ENCODE measurements at places on chromosomes 7 and 10.

DNA sequence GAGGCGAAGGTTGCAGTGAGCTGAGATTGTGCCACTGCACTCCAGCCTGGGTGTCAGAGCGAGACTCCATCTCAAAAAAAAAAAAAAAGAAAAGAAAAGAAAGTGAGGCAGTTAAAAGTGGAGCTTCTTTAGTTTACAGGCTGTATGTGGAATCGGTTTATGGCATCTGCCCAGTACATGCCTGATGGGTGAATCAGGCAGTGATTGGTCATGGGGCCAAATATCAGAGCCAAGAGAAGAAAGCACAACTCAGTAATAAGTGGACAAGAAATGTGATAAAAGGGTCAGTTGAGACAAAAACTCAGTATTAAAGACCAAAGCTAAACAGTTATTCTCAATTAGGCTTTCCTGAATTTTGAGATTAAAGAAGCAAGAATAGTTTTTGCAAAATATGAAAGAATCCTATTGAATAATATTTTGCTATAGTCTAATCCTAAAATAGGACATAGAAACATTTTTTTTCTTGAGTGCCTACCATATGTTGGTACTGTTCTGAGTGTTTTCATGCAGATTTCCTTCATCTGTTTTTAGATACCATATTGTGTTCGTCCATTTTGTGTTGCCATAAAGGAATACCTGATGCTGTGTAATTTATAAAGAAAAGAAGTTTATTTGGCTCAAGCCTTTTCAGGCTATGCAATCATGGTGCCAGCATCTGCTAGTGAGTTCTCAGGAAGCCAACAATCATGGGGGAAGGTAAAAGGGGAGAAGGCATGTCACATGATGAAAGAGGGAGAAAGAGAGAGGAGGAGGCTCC lies 14.4 kb downstream of the CDC14C start:
- no peak for DNase-seq

DNA sequence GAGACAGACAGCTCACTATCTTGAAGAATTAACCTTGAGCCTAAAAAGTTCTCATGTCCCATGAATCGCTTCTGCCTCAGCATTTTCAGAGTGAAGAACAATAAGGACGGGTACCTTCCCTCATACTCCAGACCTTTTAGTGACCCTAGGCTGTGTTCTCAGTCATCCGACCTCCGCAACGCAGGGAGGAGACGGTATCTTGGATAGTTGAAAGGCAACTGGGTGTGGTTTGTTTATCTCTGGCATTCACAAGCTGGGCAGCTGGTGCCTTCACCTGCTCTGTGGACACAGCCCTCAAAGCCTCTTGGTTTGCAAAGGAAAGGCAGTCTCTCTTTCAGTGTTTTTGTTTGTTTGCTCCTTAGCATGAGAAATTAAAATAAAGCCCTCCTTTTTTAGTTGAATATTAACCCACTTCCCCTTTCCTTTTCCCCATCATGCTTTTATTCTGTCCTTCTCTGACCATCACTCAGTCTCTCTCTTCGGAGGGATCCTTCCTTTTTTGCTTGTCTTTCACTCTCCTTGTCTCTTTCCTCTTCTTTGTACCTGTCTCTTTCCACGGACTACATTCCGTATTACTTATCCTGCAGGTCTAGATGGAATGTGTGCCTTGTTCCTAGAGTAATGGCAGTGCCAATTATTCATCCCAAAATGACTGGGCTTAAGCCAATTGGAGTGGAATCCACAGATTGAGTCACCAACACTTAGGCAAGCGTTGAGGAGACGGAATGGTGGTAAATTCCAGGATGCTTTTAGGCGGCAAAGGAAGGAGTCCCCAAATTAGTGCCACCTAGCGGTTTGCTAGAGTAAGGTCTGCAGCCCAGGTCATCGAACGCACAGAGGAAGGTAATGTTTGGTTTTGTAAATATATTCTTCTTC lies 45.8 kb downstream of the PRR15 start:
- no peak for DNase-seq

DNA sequence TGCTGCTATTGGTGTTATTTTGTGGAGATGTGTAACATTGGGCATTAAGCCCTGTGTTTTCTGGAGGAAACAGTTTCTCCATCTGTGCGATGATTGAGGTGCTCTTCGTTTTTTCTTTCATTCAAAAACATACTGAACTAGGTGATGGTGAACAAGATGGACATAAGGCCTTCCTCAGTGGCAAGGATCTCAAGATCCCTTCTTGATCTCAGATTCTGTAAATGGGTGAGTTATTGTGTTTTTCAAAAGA lies 759 bp upstream of the ELAPOR2 start:
- no peak for DNase-seq

- no peak for DNase-seq
Measured at GRCh38 chr7:54985426-54986330, 33.1 kb upstream of the EGFR start.

GRCh38 chr7:7773334-7774309 lies 55.2 kb upstream of the RPA3 start:
- DNase-seq, result no peak

DNA sequence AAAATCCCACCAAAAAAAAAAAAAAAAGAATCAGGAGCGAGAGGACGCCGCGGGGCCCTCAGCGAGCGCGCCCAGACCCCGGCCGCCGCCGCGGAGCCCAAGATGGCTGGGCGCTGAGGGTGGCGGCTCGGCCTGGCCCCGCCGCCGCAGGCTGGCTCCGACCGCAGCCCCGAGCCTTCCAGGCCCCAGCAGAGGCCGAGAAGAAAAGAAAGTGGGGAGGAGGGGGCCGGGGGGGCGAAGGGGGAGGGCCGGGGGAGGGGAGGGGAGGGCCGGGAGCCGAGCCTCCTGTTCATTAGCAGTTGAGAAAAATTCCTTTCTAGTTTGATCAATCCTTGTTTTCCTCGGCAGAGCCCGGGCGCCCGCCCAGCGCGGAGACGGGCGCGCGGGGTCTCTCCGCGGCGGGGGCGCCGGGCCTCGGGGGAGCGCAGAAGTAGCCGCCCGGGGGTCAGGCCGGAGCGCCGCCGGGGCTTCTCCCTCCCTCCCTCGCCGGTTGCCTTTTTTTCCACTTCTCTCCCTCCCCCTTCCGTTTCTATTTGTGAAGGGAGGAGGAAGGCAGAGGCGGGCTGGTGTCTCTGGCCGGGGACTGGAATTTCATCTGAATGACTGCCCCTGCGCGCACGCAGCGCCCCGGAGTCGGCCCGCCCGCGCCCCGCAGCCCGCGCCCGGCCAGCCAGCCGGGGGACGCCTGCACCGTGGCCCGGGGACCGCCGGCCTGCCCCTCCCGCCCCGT lies 778 bp upstream of the TRIM8 start:
- DNase-seq, result peak; percentile 71

DNA sequence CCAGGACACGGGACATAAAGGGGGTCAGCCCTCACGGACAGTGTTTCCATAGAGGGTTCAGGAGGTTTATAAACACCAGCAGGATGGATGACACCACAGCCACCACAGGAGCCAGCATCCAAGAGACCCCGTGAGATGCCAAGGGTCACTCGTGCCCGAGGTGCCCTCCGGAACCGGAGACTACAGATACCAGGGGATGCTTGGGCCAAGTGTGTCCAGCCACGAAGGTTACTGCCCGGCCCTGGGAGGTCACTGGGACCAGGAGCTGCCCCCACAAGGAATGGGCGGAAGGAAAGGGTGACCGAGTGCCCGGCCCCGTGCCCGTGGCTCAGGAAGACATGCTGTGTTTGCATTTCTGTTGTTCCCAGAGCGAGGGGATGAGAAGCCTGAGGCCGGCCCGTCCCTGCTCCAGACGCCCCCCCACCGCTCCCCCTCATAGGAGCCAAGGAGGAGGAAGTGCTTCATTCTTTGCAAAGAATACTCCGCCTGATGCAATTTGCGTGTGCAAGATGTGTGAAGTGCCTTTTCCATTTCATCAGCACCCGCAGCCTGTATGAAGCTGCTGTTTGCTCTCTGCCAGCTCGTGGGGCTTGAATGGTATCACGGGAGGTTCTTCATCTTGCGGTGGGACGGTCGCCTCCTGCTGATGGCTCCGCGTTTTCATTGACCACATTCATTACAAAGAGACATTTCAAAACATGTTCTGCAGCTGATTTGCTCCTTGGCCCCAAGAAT lies 176.4 kb downstream of the ELFN1 start:
- DNase-seq, result no peak

- no peak for DNase-seq
Measured at GRCh38 chr10:115093286-115093775, at the start of gene ATRNL1. TSS of gene ATRNL1 (plus strand) at chr10:115093365. CDS start at chr10:115093751, 386 bp downstream.

- no peak for DNase-seq
Measured at GRCh38 chr10:103552856-103553742, 59.6 kb downstream of the NEURL1 start.

DNA sequence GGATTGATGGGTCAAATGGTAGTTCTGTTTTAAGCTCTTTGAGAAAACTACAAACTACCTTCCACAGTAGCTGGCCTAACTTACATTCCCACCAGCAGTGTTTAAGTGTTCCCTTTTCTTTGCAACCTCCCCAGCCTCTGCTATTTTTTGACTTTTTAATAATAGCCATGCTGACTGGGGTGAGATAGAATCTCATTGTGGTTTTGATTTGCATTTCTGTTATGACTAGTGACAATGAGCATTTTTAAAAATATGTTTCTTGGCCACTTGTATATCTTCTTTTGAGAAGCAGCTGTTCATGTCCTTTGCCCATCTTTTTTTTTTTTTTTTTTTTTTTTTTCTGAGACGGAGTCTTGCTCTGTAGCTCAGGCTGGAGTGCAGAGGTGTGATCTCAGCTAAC lies 155.2 kb upstream of the BMPER start:
- no peak for DNase-seq

DNA sequence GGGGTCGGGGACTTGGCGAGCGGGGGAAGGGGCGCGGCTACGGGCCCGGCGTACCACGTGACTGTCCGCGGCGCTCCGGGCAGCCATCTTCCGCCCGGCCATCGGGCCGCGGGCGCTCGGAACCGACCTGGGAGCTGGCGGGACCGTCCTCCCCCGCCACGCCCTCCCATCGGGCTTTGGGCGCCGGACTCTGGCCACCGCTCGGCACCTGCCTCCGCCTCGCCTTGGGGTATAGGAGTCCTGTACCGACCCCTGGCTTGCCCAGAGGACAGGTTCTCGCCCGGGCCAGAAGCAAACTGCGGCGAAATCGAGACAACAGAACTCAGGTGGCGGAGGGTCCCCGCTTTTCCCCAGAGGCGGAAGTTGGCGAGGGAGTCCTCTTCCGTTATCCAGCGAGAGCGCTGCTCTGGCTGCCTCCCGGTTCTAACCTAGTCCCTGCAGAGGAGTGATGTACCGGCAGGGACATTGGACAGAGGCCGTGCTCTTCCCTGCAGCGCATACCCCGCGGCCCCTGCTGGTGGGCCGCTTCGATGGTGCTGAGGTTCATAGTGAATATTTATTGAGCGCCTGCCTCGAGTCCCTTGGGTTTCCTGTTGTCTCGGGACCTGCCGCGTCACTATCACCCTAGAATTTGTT lies 1.2 kb upstream of the SGMS1 start:
- peak; percentile 66 for DNase-seq

DNA sequence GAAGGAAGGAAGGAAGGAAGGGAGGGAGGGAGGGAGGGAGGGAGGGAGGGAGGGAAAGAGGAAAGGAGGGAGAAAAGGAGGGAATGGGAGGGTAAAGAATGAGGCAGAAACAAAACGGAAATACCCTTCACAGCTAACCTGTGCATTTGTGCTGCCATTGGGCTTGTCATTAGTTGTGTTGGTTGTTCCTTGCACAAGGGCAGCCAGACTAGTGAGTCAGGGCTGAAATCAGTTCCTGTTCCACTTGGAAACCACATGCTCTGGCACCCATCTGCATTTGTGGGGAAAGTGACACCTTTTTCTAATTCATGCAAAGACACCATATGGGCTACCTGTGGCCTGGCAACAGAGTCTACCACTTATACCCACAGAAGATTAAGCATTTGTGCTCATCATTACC lies 1004.0 kb upstream of the C7orf33 start:
- DNase-seq, result no peak
